ENCODE measurements at places on chromosomes 4 and X.

- DNase-seq: no peak
Observed at GRCh38 chr4:105780176-105780575, 71.6 kb downstream of the GSTCD start.

DNA sequence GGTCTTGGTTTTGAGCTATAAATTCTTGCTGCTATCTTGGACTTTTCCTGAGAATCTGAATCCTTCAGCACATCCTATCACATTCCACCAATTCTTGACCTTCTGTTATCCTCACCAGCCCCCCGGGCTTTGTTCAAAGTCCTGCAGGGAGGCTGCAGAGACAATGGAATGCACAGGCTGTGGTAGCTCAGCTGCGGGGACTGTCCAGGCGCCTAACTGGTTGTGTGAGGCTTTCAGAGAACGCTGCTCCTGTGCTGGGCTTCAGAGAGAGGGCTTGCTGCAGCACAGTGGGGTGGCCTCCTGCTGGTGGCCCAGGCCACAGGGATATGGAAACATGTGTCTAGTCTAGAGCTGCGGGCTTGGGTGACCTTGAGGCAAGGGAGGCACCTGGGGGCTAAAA is 196.3 kb upstream of the GATB start:
- no peak for DNase-seq

- no peak for DNase-seq
Observed at GRCh38 chrX:106040861-106041260, 2.3 kb upstream of the SERPINA7 start.

GRCh38 chrX:16870862-16871815 is 977 bp upstream of the RBBP7 start:
- DNase-seq: peak; percentile 38

DNA sequence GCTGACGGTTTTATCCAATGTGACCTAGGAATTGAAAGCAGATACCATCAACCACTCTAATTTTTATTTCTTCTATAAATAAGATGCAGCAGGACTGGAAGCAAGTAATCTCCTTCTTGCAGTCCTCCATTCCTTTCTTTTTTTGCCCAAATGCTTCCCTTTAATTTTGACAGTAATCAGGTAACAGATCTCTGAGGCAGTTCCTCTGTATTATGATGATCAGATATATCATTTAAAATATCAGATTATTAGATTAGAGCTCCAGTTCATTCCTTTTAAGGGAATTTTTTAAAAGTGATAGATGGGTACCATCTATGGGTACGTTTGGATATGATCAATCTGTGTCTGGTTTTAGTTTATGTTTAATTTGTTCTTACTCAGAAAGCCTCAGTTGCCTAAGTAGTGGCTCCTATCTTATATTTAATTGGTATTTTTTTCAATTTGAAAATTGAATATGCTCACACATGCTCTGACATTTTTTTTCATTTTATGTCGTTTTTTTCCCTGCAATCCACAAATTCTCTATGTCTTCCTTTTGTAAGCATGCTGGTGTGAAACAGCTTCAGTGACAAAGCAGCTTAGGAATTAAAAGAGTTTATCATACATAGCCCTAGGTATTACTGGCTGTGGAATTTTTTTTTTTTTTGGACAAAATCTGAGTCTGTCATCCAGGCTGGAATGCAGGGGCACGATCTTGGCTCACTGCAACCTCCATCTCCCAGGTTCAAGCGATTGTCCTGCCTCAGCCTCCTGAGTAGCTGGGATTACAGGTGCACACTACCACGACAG is 73.7 kb upstream of the ANK2 start:
- DNase-seq: no peak

- no peak for DNase-seq
Observed at GRCh38 chr4:56469489-56470210, 2.2 kb downstream of the SRP72 start.

GRCh38 chr4:73836373-73837279 is at the start of gene CXCL6:
Gene CXCL6, plus strand, starts transcription at chr4:73836678. Its CDS starts 73 bp downstream, at chr4:73836751.
- DNase-seq: no peak

DNA sequence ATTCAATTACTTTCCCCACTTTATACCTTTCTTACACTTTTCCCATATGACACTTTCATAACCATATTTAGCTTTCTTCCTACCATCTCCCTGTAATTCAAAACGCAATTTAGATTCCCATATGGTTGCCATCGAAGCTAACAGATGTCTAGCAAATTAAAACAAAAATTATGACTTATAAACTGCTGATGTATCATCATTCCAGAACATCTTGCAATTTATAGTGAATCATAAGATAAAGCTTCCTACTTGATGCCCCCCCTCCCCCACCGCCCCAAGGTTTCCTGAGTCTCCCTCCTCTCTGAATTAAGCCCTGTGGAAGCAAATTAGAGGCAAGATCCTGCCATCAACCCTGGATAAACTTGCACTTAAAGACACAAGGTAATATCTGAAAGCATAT is 5.4 kb downstream of the TSPAN5 start:
- no peak for DNase-seq

DNA sequence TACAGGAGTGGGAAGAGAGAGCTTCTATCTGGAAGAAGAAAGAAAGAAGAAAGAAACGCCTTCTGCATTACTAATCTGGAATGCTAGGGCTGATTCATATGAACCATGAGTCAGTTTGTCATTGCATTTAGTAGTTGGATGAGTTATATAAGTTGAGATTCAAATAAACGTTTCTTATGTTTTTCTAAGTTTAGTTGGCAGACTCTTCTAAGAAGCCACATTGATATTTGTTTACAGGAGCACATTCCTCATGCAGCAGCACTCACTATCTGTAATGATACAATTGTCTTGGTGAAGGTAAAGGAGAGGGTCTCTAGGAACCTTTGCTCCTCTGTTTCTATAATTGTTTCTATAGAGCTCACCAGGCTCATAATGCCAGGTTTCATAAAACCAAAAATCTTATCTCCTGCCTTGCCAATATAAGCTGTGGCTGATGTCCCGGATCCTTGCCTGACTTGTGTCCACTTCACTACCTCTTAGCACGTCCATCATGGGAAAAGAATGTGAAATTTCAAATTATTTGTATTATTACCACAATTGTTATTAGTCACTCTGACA is 39.5 kb downstream of the HOPX start:
- DNase-seq: no peak

DNA sequence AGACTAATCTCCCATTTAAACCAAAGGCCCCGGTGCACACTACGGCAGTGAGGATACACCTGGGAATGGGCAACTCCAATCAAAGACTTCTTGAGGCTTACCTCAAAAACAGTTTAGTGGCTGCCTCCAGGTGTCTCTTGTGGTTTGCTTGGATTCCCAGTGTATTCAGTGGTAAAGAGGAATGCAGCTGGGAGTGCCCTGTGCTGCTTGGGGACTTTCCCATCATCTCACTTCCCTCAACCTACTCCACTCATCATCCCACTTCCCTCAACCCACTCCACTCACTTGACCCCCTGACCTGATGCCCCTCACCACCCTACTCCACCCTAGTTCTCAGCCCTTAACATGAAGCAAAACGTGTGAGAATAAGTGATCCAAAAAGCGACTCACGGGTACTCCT is 177.3 kb upstream of the ETNPPL start:
- no peak for DNase-seq

GRCh38 chr4:151667048-151667447 is 93.8 kb downstream of the GATB start:
- DNase-seq: no peak
